ENCODE measurements at places on chromosomes 7 and 10.

DNA sequence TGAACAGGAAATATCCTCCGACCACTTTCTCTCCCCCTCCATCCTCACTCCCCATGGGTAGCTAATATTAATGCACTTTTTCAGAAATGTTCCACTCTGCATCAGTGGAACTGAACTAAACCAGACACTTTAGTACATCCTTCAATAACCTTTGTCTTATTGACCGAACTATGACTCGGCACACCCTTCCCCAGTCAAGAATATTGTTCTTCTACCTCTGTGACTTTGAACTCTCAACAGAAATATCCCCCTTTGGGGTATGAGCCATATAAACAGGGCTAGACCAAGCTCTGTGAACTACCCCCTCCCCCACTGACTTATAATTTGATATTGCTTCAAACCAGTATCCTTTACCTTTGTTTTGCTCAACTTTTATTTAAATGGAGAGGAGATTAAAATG, 57.9 kb upstream of the CAPZA2 start:
- no peak for DNase-seq

DNA sequence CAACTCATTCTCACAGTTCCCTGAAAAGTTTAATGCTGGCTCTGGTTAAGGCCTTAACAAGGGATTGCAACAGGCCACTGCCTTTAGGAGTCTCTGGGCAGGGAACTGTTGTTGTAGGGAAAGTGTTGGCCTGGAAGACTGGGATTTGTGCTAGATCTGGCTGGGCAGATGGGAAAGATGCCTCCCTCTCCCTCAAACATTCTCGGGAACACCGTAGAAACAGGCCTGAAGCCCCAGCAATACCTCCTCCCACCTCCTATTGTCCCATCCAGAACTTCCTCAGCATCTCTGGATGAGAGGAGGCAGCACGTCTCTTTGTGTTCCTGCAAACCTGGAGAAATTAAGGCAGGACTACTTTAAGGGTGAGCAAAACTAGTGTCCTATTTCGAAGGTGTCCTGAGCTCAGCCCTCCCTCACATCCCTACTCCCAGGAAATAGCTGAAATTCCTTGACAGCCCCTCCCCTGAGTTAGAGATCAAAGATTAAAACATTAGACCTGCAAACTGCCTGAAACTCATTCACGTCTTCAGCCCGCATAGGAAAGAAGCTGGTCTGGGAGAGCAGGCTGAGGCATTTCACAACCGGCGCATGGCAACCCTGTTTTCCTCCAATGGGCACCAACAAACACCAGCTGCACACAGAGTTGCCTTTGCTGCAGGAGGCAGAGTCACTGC, 10.9 kb upstream of the MAP3K8 start:
- DNase-seq: peak; percentile 82

- no peak for DNase-seq
Measured at GRCh38 chr10:1147810-1148209, 91.6 kb downstream of the WDR37 start.

DNA sequence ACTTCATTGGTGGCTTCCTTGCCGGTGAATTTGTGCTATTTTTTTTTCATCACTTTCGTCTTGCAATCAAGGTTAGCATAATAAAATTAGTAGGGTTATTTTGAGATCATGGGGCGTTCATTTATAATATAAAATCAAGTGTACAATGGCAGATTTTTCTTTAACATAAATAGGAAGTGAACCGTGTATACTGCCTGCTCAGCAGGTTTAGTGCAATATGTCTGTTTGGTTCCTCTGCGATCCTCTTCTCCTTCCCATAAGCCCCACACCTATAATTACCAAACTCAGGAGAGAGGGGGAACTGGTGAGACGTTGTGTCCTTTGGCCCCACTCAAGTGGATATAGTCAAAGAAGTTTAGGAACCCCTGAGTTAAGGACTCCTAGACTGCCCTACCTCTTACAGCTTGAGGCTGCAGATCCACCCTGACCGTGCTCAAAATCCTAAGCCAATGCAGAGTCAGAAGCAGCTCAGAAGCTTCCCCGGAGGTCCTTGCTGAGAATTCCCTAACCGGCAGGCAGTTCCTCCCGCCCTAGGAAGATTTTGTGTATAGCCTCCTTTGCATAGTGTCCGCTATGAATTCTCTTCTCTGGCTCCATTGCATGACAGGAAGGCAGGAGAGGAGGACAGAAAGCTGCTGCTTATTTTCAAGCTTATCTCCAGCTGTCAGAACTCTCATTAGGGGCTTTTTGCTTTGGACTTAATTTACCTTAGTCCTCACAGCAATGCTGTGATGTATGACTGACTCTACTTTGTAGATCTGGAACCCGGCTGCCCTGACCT, 41.5 kb downstream of the PYROXD2 start:
- no peak for DNase-seq

DNA sequence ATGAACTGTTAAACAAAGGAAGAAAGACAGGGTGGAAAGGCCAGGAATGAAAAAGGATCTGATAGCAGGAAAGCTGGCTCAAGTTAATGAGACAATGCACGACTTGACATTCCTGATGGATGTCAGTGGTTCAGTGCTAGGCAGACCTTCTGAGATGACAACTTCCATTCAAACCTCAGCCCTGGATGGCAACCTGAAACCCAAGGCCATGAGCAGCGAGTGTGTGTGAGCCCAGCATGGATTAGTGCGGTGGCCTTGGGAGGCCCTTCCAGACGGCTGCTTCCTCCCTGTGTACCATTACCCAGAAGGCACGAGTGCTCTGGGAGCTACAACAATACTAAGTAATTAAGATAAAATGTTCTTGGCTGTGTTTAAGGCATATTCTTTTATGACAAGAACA, 18.8 kb downstream of the TRIL start:
- peak; percentile 88 for DNase-seq

DNA sequence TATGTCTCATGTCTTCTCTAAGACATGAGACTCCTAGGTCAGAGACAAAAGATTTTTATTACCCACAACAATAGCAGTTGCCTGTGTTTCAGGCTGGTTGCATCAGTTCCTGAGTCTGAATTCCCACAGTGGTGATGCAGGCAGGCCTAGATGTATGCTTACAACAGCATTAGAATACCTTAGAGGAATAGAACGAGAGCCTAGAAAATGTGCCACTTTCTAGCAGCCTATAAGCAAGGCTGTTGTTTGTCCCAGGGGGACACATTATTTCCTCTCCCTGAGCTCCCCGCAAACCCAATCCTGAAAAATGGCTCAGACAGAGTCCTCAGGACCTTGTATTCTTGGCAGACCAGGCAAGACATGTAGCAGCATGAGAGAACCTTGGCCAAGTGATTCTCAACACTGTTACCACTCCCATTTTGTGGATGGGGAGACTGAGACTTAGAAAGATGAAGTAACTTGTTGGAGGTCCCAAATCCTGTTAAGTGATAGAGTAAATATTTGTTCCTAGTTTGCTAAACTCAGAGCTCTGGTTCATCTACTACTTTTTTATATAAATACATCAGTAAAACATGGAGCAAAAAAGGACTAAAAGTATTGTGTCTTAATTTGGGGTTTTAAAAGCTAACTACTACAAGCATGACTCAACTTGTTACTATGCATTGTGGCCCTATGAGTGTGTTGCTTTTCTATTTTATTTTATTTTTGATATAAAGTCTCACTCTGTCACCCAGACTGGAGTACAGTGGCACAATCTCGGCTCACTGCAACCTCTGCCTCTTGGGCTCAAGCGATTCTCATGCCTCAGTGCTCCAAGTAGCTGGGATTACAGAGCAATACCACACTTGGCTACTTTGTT, 14.2 kb downstream of the VTI1A start:
- DNase-seq: no peak

DNA sequence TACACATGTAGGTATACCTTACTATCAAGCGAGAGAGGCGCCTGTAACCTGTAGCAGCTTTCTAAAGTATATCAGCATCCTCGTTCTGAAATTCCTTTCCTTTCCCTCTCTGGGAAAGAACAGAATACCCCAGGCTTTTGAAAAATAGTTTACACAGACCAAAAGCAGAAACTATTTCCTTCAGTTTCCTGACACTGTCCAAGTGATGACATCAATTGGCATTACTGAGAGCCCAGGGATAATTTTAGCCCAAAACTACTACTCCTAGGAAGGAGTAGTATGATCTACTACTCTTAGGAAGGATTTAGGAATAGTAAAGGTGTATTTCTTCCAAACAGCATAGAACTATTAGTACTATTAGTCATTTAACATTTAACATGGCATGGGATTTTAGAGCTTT, 6.0 kb downstream of the GNG11 start:
- DNase-seq: no peak

DNA sequence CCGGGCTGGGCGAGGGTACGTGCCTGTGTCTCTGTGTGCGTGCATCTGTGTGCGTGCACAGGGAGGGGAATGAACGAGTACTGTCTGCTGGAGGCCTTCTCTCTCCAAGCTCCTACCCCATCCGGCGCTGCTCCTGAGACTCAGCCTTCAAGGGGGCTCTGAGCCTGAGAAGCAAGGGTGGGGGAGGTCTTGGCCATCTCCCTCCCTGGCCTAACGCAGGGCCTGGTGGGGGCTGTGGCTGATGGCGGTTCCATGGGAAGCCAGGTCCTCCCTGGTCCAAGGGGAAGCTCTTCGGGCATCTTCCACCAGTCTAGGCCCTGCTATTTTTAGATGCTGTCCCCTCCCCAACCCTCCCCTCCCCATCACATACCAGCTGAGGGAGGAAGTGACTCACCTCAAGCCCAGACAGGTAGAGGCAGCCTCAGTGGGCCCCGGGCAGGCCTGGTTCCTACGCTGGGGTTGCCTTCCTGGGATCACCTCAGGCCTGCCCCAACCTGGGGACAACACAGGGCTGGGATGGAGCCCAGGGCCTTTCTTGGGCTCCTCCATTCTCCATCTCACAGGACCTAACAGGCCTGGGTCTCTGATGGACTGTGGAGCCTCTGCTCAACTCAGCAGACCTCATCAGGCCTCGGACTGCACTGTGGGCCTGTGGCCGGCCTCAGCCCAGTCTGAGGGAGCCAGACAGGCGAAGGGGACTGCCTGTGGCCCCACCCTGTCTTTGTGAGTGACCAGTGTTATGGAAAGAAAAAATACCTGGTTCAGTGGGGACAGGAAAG, 32.2 kb downstream of the DNAJB12 start:
- no peak for DNase-seq

DNA sequence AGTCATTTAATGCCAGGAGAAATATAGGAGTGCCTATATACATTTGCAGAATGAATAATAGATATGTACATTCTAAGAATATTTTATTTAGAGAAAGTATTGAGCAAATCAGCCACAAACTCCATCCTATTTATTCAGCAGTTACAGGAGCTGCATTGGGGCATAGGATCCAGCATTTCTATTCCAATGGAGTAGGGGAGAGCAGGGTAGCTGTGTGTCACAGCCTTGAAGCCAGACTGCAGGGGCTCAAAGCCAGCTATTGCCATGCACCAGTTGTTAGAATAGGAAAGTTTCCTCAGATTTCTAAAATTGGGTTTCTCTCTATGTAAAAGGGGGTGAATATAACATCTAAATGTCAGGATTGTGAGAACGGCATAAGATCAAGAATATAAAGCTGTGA, 116.8 kb upstream of the MYO3A start:
- DNase-seq: no peak

DNA sequence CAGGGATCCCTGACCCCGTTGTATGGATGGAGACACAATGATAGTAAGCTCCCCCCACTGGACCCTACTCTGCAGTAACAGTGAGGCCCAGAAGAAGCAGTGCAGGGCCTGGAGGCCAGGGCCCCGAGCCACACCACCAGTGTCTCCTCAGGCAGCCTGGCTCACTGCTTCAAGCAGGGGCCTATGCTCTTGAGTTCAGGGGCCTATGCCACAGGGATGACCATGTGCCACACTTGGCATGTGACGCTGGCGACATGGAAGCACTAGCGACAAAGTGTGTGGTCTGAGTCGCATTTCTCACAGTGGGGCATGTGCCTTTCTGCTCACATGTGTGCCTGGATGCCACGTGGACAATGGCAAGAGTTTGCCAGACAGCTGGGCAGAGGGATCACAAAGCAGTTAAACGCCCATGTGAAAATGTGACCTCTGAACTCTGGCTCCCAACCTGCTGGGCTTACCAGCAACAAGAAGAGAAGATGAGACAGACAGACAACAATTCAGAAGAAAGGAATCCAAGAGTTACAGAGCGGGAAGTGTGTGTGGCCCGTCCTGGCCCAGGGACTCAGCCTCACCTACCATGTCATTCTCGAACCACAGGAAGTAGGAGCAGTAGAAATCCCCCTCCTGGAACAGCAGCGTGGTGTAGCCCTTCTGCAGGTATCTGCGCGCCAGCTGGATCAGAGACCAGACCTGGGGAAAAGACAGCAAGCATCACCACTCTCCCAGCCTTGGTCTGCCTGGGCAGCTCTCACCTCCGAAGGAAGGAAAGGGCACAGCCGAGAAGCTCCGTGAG, 4.7 kb upstream of the PYROXD2 start:
- DNase-seq: peak; percentile 23

Measured in kidney (tissue), 22 donors.